CD8-positive, alpha-beta T cell (primary cell): ENCODE measurements at places on chromosomes 1 and 21. TPM values are rescaled to one million over a fixed set of nuclear protein-coding genes. Genes with fewer than 3 reads are reported as not detected.

Gene NIT1
- 12.8 TPM for total RNA-seq

Gene OR2M3
- not detected for total RNA-seq

Gene DPT
- not detected for total RNA-seq

DNA sequence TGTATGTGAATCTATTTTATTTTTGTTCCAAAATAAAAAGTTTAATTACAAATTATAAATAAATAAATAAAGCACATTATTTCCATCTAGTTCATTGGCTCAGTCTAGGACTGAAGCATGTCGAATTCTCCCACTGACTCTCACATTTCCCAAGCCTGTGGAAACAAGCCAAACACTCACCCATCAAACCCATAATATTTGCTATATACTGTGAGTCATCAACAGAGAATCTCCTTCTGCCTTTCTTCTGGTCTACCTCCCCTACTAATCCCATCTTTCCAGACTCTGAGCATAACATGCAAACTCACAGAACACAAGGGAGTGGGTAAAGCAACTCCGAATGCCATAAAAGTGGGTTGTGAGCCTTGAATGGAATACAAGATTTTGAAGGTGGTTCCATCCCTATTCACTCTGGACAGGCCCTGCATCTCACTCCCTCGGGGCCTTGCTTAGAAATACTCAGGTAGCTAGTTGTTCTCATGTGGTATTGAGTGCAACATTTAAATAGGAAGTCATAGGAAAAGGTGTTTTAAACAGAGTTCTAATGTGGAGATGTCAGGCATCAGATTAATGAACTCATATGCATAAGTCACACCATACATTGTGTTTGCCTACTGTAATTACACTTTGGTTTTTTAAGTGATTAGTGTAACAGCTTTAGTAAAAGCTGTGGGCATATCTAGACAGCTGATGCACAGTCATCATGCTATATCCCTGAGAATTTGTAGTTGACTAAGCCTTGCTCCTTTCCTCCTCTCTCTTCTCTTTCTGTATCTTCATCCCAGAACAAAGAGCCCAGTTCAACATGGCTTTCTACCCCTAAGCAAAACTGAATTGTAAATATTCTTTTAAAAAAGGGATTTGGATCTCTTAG lies 47.0 kb downstream of the F5 start:
- DNase-seq = no peak

GRCh38 chr21:39441502-39442475 lies 3.8 kb downstream of the LCA5L start:
- DNase-seq = peak; percentile 25

Gene FCGR3A
- 1.00 TPM for total RNA-seq

GRCh38 chr1:41547336-41547735 lies 62.9 kb upstream of the EDN2 start:
- no peak for DNase-seq

Gene EXTL1
- total RNA-seq = 0.08 TPM

Gene EPHA8
- not detected for total RNA-seq

DNA sequence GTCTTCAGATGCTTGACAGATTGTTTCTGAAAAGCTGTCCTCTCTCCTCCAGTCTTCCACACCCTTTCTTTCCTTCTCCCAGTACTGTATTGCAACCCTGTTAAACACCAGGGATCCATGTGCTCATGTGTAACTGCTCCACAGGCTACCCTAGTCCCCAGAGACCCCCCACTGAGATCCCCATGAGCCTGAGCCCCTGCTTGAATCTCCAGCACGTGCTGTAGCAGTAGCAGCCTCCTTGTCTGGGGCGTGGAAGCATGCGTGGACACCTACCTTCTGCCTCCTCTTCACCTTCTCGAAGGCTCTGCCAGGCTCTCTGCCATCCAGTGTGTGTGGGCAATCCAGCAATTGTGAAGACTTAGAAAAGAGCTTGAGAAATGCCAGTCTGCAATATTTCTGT lies 25.2 kb downstream of the GPR137B start:
- no peak for DNase-seq

Gene MAB21L3
- not detected for total RNA-seq

Gene KRTAP19-1
- not detected for total RNA-seq

GRCh38 chr1:234986750-234987414 lies 141.8 kb downstream of the TOMM20 start:
- DNase-seq = no peak

DNA sequence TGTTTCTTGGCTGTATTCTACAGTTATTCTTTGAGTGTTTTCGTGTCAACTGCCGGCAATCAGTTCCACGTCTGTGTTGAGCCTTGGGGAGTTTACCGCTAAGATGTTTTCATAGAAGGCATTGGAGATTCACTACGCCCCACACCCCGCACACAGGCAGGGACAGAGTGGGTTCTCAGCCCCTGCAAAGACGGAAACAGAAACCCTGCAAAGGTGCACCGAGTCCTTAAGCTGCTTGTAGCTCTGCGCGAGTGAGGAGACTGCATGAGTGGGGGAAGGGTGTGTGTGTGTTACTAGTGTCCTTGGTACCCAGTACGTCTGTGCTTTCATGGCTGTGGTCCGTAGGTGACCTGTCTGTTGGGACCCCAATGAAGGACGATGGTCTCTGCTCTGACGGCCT lies 1.9 kb downstream of the LHX4 start:
- no peak for DNase-seq

DNA sequence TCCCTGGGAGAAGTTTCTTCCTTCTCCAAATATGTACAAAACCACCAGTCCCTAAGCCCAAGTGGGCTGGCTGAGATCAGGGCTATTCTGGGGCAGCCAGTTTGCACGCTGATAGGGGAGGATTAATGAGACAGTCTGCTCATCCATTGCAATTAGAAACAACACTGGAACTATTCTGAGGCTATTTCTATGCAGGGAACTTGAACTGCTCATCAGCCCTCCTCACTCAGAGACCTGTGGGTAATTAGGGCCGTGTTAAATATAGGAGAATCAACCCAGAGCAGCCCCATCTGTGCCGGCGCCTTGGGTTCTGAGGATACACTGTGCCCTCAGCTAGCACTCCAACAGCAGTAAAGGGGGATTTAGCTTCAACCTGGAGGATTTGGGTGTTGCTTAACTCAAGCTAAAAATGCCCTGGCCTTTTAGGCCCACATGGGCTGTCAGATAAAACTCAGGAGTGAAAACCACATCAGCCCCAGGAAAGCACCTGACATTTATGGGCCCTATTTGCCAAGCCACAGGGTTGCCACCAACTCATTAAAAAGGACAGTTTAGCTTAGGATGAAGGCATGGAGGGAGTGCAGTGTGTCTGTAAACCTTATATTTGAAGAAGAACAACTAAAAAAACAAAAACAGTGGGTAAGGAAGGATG lies 53.9 kb downstream of the DUSP10 start:
- no peak for DNase-seq
